ENCODE measurements at places on chromosomes 3 and 15.

DNA sequence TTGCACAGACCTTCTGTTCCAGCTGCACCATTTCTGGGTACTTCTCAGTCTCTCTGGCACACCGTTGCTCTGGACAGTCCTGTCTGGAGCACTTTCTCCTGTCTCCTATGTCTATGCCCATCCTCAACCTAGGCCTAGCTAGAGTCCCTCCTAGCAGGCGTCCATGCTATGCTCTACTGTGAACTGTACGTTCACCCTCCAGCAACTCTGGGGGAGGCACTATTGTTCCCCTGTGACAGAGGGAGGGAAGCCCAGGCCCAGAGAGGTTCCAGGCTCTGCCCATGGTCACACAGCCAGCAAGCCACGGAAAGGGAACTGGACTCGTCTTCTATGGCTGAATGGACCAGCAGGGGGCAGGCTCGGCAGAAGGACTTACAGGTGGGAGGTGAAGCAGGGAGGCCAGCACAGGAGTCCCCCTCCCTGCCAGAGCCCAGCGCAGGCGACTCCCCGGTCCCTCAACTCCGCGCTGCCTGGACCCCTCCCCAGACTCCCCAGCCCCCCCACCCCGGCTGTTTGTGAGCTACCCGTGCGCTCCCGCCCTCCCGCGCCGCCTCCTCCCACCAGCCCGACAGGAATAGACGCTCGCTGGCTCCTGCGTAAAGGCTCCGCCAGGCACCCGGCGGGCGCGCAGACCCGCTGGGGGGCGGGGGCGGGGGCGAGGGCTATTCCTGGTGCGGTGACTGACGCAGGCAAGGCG, 1.7 kb upstream of the LINGO1 start:
- DNase-seq, result no peak

DNA sequence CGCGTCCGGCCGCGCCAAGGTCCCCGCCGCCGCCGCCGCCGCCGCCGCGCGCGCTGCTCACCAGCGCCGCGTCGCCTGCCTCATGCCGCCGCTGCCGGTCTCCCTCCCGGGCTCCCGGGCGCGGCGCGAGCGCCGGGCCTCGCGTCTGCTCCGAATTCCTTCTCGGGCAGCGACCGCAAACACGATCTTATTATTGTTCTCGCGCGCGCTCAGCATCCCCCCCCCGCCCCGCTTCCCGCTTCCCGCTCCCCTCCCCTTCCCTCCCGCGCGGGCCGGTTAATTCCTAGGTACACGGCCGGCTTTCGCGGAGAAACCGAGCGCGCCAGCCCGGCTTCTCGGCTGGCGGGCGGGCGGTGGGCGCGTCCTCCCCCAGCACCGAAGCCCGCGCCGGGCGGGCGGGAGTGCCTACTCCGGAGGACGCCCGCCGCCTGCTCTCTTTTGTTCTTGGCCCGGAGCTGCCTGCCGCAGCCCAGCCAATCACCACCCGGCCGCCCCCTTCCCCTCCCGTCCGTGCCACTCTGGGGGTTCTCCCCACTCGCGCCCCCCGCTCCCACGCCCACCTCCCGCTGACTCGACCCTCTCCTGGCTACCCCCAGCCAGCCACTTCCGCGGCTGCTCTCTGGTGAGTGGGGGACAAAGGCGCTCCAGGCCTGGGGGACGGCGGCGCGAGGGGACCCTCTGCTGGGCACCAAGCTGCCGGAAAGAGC, at the start of gene HDGFL3:
Gene HDGFL3 (minus strand): TSS at position 164 of the 707 bp plus-strand sequence. CDS start 409 bp downstream, outside the sequence.
- no peak for DNase-seq

GRCh38 chr15:42087926-42088800, 6.2 kb downstream of the PLA2G4D start:
- DNase-seq, result no peak

DNA sequence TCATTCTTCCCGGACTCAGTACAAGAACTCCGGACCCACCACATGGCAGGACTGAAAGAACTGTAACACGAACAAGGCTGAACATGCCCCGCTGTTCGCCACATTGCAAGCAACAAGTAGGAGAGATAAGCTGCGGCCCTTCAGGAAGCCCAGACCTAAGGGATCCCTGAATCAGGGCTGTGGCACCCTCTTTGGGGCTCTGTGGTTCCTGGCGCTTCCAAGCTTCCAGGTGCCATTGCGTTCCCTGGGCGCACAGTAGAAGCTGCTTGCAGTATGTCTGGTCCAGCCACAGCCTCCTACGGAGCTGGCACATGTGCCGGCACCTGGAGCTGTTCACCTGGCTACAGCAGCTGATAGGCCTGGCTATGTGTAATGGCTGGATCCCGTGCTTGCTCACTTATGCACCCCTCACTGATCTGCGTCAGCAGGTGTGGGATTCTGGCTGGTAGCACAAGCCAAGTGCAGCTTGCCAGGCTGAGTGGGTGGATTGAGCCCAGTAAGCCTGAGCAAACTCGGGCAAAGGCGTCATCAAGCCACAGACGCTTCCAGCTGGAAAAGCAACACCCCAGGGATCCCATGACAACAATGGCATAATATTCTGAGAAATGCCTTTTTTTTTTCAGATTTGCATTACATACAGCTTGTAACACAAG, 748.6 kb upstream of the GBE1 start:
- no peak for DNase-seq

DNA sequence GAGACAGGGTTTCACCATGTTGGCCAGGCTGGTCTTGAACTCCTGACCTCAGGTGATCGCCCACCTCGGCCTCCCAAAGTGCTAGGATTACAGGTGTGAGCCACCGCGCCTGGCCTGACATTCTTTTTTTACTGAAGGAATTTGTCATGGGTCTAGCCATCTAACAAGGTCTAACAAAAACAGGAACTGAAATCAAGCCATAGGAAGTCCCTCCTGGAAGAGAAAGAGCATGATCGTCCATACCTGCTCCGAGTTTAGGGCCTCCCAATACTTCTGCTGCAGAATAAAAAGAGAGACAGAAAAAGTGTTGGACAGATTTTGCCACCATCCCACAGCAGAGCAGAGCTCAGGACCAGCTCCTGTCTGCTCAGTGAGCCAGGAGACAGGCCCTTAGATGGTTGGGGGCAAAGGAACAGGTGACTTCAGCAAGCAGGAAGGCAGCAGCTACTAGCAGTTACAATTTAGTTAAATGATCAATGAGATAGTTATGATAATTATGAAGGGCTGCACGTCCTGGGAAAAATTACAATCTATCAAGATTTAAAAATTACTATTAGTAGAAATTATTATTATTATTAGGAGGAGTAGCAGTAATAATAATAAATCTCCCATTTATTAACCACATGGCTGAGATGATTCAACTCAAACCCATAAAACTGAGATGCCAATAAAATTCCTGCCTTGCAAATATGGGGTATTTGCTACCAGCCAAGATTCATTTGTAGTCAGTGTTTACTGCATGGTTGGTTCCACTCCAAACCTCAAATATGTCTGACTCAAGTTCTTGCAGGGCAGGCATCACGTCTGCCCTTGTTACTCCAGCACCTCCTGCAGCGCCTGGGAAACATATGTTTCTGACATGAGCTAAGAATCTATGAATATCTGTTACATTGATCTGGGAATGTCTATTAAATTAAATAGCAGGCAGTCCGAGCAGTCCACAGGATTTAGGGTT, 40.1 kb downstream of the TMEM44 start:
- no peak for DNase-seq

- no peak for DNase-seq
Observed at GRCh38 chr3:195750797-195751520, 30.2 kb downstream of the MUC20 start.

DNA sequence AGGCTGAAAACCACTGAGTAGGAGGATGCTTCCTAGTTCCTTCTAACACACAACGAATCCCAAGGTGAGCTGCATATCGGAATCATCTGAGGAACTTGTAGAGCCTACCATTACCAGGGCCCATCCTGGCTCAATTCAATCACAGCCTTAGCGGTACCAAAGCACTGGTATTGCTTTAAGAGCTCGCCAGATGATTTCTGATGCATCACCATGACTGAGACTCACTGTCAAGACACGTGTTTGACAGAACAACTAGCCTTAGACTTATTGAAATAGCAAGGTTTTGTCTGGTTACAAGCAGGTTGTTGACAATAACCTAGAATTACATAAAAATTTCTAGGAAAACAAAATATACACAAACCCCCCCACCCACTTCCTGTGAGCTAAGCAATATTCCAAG, 68.5 kb downstream of the CBLB start:
- DNase-seq, result no peak

DNA sequence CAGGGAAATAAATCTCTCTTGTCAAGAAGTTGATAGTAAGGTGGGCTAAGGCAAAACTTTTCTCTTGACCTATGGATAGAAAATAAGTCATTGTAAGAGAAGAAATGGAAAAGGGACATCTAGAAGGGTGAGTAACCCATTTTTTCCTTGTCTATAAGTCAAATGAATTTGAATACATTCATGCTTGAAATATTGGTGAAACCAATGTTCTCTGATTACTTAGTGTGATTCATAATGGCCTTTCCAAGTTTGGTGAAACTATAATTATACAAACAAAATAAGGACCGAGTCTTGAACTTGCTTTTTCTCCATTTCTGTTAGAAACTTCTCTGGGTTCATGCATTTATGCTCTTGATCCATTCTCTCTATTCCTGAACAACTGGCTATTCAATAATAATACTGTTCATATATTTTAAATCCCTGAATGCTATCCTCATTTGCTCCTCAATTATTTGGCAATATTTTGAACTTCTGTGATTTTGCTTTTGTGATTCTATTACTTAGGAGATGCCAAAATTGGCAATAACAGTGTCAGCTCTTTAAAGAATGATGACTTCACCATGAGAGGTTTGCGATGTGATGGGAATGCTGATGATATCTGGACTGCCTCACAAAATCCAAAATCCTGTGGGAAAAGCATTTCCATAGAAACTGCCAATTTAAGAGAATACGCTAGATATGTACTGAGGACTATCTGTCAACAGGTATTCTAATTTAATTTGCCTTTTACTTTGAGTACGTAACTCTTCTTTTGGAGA, 12.3 kb downstream of the P2RY12 start:
- no peak for DNase-seq

Data from frontal cortex (tissue), 4 donors.